H4 (cell line): ENCODE measurements at places on chromosomes 4 and X. TPM values are rescaled to one million over a fixed set of nuclear protein-coding genes. Genes with fewer than 3 reads are reported as not detected.

- DNase-seq: peak; percentile 70
These were observed 5.9 kb upstream of the SEPTIN6 start for GRCh38 chrX:119698845-119699244.

DNA sequence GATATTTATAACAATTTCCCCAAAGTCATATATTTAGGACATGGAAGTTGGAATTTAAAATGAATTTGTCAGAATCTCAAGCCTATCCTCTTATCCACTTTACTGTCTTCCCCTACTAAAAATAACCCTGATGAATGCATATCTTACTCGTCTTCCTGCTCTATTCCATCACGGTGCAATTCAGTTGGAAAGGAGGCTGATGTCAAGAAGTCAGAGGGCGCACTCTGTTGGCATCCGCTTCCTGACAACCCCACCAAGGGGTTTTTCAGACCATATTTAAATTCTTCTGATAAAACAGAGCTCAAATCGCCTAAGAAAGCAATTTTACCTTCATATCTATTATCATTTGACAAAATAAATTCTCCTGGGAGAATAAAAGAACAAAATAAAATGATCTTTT, 233.5 kb downstream of the ARHGAP24 start:
- DNase-seq: no peak

DNA sequence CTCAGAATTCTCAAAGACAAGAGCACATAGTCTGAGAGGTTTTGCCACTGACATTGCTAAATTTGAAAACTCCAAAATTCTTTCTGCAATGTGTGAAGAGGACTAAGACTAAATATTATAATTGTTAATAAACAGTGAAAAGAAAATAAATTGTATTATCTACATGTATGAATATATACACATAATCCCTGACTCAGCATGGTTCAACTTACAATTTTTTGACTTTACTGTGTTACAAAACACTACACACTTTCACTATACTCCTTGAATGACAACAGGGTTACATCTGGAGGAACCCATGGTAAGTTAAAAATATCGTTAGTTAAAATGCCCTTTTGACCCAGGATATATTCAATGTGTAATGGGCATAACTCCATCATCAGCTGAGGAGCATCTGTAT, 2017.2 kb upstream of the TENM3 start:
- no peak for DNase-seq

DNA sequence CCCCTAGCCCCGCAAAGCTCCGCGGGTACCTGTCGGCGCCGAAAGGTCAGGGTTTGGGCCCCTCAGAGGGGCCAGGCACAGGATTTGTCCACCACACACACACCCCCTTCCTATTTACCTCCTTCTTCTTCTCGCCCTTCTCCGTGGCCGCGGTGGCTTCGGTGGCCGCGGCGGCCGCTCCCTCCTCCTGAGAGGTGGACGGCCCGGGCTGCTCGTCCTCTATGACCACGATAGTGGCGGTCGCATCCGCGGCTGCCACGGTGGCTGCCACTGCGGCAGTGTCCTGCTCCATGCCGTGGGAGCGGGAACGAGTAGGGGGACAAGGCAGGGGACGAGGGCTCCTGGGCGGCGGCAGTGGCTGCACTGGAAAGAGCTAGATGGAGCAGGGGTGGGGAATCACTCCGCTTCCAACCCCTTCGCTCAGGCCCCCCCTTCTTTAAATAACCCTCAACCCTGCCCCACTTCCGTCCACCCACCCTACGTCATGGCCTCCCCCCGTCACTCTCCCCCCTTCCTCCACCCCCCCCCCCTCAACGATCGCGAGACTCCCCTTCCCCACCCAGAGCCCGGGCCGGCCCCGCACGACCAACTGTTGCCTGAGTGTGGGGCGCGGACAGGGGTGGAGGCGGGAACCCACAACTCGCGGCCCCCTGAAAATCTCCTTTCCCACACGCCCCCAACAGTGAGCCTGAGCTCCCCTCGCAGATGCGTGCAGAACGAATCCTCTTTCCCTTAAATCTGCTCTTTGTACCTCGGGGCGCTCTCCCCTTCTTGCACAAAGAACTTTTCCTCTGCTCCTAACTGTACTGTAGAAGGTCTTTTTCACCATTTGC, at the start of gene SMARCA1:
SMARCA1 (minus strand) TSS at position 412 of the 833 bp plus-strand sequence; CDS start at position 292, 120 bp downstream.
- peak; percentile 52 for DNase-seq

- DNase-seq: peak; percentile 80
These were observed 7.7 kb downstream of the COL4A5 start for GRCh38 chrX:108447303-108447702.

DNA sequence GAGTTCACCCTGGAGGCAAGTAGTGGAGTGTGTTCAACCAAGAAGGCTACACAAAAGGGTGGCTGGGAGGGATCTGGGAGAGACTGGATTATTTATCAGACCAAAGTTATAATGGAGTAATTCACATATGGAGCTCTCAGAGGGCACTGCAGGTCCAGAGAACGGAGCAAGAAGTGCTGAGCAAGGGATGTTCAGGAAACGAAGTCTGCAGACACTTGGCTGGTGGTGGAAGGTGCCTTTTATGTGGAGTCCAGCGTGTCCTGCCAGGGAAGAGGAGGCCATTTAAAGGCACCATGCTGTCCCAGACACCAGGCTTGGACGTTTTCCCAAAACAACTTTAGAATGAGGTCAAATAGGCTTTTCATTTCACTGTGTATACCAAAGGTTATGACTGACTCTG, 130.1 kb downstream of the CEP135 start:
- DNase-seq: no peak

Gene CXCL10
- 0.41 and 1.1 TPM in 2 replicates for total RNA-seq
